ENCODE measurements at places on chromosomes 16 and 17.

GRCh38 chr16:27174007-27174406, 29.3 kb upstream of the KDM8 start:
- peak; percentile 26 for DNase-seq

GRCh38 chr16:52621651-52622050, 74.7 kb upstream of the TOX3 start:
- DNase-seq, result no peak

DNA sequence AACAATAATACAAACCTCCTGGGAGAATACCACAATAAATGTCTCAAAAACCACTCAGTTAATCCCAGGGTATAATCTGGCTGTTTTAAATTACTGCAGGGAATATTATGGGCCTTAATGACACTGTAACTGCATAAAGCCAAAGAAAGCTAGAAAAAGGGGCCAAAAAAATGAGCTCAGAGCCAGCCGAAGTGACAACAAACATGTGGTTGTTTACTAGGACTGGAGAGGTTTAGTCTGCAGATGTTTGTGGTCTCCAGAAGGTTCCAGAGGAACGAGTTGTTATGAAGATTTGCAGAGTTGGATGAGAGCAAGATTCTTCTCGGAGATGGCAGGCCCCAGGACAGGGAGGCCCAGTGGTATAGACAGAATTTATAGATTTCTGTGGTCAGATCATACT, 97.1 kb upstream of the AKTIP start:
- no peak for DNase-seq

- DNase-seq, result no peak
Measured at GRCh38 chr16:55204923-55205322, 119.1 kb upstream of the IRX6 start.

DNA sequence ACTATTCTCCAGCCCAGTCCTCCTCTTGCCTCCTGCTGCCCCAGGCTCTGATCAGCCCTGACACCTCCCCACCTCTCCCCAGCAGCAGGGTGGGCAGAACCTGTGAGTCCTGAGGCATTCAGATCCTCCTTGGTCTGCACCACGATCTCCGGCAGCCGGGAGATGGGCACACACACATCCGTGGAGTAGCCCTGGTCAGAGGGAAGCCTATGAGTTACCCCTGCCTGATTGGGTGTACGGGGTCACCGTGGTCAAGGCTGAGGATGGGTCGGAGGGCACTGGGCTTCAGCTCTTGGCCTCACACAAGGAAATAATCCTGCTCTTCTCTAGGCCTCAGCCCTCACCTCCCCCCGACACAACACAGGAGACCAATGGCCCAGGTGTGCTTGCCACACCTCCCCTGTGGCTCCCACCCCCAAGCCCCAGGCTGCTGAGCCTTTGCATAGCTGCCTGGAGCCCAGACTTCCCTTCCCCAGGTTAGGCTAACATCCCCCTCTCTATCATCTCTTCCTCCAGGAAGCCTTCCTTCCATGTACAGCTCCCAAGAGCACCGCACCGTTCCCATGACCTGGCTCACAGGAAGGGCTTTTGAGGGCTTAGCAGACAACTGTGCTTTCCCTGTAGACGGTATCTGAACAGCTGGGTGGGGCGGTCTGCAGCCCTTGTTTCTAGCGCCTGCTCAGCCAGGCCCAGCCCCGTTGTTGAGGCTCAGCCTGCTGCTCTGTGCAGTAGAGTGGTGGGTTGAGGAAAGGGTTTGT, 3.7 kb downstream of the LDHD start:
- no peak for DNase-seq

GRCh38 chr16:11501632-11502031, 85.1 kb downstream of the LITAF start:
- DNase-seq, result no peak

GRCh38 chr16:8865145-8865882, 3.5 kb downstream of the CARHSP1 start:
- DNase-seq, result no peak

- no peak for DNase-seq
Measured at GRCh38 chr16:30104492-30104891, 8.5 kb upstream of the YPEL3 start.

- no peak for DNase-seq
Measured at GRCh38 chr16:67163999-67164558, 466 bp upstream of the HSF4 start.

DNA sequence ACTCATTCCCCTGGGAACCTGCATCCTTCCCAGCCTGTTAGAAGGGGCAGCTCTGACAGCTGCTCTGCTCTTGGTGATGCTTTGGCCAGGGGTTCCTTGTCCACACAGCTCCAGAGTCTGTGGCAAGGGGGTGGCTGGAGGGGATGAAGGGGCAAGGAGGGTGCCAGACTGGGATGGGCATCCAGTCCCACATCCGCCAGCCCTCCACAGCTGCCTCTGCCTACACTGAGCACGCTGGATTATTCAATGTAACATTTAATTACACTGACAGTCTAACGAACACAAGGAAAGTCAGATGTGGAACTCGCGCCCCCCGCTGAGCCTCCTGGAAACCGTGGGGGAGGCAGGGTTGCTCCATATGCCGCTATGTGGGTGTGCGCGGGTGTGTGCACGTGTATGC, 101.1 kb downstream of the C16orf78 start:
- no peak for DNase-seq

- no peak for DNase-seq
Measured at GRCh38 chr16:67260426-67261063, 11.8 kb downstream of the SLC9A5 start.

GRCh38 chr17:11814655-11815262, 182.5 kb downstream of the ZNF18 start:
- DNase-seq, result no peak

DNA sequence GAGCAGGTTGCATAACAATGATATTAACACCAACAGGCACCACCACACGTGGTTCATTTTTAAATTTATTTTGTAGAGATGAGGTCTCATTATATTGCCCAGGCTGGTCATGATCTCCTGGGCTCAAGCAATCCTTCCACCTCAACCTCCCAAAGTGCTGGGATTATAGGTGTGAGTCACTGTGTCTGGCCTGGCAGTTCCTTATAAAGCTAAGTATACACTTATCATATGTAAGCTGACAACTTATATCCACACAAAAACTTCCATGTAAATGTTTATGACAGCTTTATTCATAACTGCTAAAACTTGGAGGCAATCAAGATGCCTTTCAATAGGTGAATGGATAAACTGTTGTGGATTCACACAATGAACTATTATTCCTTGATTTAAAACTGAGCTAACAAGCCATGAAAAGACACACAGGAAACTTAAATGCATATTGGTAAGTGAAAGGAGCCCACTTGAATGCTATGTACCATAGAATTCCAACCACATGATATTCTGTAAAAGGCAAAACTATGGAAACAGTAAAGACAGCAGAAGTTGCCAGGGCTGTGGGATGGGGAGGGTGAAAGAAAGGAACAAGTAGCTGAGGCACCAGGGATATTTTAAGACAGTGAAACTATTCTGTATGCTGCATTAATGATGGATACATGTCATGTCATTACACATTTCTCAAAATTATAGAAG, 156.5 kb upstream of the KCNJ18 start:
- no peak for DNase-seq

DNA sequence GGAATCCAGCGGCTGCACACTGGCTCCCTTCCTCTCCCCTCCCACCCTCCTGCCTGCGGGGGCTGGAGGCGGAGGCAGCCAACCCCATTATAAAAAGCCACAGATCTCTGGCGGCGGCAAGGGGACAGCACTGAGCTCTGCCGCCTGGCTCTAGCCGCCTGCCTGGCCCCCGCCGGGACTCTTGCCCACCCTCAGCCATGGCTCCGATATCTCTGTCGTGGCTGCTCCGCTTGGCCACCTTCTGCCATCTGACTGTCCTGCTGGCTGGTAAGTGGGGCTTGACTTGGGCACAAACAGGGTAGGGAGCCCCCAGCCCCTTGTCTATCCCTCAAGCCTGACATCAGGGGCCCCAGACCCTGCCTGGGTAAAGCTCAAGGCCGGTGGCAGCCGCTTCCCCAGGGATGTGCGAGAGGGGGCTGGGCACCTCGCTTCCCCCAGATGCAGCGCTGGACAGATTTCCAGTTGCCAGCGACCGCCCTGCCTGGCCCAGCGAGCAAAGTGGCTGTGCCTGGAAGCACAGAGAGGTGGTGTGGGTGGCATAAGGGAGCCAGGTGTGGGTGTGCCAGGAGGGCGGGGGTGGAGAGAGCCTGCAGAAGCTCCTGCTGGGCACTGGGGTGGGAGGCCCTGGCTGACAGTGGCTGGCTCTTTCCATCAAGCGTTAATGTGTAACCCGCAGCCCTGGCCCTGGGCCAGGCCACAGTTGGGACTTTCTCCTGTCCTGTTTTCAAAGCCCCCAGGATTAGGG, at the start of gene CX3CL1:
Gene CX3CL1 (plus strand): TSS at position 119 of the 745 bp plus-strand sequence. CDS start 79 bp downstream, at position 198.
- DNase-seq, result no peak

DNA sequence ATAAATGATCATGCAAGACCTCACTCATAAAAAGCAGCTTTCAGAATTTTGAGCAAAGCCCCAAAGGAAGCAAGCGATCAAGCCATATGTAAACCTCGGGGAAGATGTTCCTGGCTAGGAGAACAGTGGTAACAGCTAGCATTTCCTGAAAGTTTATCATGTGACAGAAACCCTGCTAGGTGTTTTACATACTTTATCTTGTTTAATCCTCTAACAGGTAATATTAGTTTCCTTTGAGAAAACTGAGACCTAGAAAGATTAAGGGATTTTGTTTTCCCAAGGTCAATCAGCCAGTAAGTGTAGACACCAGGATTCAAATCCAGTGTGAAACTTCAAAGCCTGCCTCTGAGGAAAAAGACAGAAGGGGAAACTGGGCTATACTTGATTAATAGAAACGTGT, 362.4 kb upstream of the MAF start:
- DNase-seq, result no peak

- no peak for DNase-seq
Measured at GRCh38 chr17:75459590-75460267, 3.3 kb downstream of the TMEM94 start.
